ENCODE measurements at places on chromosomes 5 and 9.

- no peak for DNase-seq
Observed at GRCh38 chr5:155057626-155058025, 44.1 kb downstream of the KIF4B start.

- DNase-seq = no peak
Observed at GRCh38 chr5:159184236-159184635, 25.1 kb downstream of the RNF145 start.

GRCh38 chr5:124713595-124713994 is 32.8 kb downstream of the ZNF608 start:
- no peak for DNase-seq

- DNase-seq = no peak
Observed at GRCh38 chr5:140372971-140373487, 13.0 kb downstream of the SLC4A9 start.
